ENCODE measurements at places on chromosomes 13 and 19. TPM values are rescaled to one million over a fixed set of nuclear protein-coding genes. Genes with fewer than 3 reads are reported as not detected.

LHB gene
- not detected for total RNA-seq

HMG20B gene
- total RNA-seq, result 120 TPM

ABHD17A gene
- total RNA-seq, result 143 TPM

ZNF540 gene
- 18.3 TPM for total RNA-seq

PTPRS gene
- 272 TPM for total RNA-seq

FAM83E gene
- total RNA-seq, result not detected

GNG8 gene
- total RNA-seq, result not detected

SH3GL1 gene
- 56.9 TPM for total RNA-seq

NLRP5 gene
- total RNA-seq, result not detected

DNA sequence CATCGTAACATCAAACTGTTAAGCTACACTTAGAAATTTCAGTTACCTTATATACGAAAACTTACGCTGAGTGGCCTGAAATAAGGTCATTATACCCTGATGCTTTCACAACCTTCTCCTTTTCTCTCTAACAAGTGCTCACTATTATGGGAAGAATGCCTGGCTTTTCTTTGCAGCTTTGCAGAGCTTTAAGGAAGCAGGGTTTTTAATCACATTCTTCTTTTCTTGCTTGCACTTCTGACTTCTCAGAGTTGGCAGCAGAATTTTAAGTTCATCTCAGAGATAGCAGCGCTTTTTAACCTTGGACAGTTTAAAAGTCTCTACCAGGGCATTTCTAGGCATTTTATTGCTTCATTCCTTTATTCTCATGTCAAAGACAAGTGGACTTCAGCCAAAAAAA, 285.1 kb downstream of the SPRY2 start:
- no peak for DNase-seq
- no peaks in the 10 kb centered on the region for H3K4me1 ChIP-seq
- H3K36me3 ChIP-seq, result no peaks in the 10 kb centered on the region
- H3K27me3 ChIP-seq, result no peaks in the 10 kb centered on the region
- no peak overlapping the region for H3K4me3 ChIP-seq
- no peak overlapping the region for H3K27ac ChIP-seq

DNA sequence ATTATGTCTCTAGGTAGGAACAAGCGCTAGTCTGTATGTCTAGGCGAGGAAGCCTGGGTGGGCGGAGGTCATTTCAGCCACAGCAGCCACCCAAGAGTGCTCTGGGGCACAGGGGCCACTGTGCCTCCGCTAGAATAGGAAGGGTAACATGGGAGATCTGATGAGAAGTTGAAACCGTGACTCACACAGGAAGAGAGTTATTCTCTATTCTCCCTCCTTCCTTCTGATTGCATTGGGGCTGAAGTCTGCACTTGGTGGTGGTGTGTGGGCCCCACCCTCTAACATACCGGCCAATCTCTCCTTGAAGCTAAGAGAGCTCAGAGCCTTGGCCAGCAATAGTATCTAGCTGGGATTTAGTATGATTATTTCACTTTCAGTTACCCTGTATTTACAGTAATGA, 20.3 kb upstream of the GGACT start:
- H3K4me3 ChIP-seq, result no peak overlapping the region
- no peak for DNase-seq
- H3K27ac ChIP-seq, result no peak overlapping the region
- H3K27me3 ChIP-seq, result no peaks in the 10 kb centered on the region

GRCh38 chr19:21308773-21309172, 20.4 kb downstream of the ZNF708 start:
- no peak overlapping the region for H3K4me3 ChIP-seq
- H3K36me3 ChIP-seq, result peaks cover 6% of the 10 kb centered on the region
- no peak for DNase-seq
- no peaks in the 10 kb centered on the region for H3K4me1 ChIP-seq

DNA sequence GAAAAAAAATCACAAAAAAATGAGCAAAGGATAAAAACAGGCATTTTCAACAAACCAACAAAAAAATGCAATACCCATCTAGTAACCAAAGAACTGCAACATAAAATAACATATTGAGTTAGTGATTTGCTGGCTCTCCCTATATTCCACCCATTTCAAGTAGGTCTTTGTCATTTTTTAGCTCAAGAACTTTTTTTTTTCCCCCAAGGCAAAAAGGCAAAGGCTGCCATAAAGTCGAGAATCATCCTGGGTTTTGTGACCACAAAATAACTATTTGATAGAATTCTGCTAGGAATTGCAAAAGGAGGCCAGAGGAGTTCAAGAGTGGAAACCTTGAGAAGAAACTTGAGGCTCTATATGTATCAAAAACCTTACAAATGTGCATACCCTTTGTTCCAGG, 5.5 kb downstream of the SAFB2 start:
- H3K36me3 ChIP-seq, result peaks cover 40% of the 10 kb centered on the region
- H3K27ac ChIP-seq, result no peak overlapping the region
- no peak overlapping the region for H3K4me3 ChIP-seq
- no peak for DNase-seq
- peaks cover 23% of the 10 kb centered on the region for H3K4me1 ChIP-seq

- H3K27me3 ChIP-seq, result no peaks in the 10 kb centered on the region
- no peaks in the 10 kb centered on the region for H3K36me3 ChIP-seq
- peaks cover 4% of the 10 kb centered on the region for H3K4me1 ChIP-seq
- H3K4me3 ChIP-seq, result peak overlapping the region; percentile 6
- no peak overlapping the region for H3K27ac ChIP-seq
These were observed 1068.1 kb upstream of the PCDH20 start for GRCh38 chr13:62483774-62484173.

GRCh38 chr19:44808463-44809371, at the start of gene BCAM:
Gene BCAM, plus strand, starts transcription at chr19:44809103. Its CDS starts 22 bp downstream, at chr19:44809125.
- peaks cover 13% of the 10 kb centered on the region for H3K4me1 ChIP-seq
- peaks cover 9% of the 10 kb centered on the region for H3K36me3 ChIP-seq
- peak within 1 kb of the TSS; percentile 68 for H3K27ac ChIP-seq
- peak within 1 kb of the TSS; percentile 92 for H3K4me3 ChIP-seq
- H3K27me3 ChIP-seq, result no peaks in the 10 kb centered on the region

DNA sequence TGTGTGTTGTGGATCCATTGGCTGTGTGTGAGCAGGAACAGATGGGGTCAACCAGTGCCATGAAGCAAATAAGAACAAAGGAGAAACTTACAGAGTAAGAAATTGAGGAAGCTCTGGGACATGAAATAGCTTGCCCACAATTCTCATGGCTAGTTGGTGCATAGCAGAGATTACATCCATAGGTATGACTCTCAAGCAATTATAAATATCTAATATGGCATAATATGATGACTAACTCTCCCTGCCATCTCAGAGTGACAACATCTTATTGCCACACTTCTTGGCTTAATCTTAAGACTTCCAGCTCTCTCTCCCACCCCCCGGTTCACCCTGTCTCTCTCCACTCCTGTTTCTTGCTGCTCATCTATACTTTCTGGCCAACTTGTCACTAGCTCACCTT, 53.3 kb downstream of the OXGR1 start:
- H3K4me1 ChIP-seq, result no peaks in the 10 kb centered on the region
- H3K27ac ChIP-seq, result no peak overlapping the region
- no peaks in the 10 kb centered on the region for H3K27me3 ChIP-seq
- no peak for DNase-seq
- no peaks in the 10 kb centered on the region for H3K36me3 ChIP-seq
- H3K4me3 ChIP-seq, result no peak overlapping the region

DNA sequence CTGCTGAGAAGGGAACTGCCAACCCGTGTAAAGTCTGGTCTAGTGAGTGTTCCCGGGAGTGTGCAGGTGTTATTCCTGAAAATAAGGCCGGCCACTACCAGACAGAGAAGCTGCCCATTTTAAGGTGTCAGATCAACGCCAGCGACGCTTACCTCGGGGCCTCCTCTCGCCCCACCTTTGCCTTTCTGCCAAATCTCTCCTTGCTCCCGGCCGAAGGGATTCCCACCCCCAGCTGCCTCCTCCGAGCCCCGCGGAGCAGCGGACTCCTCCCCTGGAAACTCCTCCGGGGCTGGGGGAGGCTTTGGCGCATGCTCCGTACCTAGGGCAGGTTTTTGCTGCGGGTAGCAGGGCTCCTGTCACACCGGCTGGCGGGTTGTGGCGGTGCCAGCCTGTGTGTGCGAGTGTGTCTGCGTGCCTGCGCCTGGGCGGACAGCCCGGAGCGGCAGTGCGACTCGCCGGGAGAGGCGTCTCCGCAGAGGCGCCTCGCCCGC, at the start of gene HS6ST3:
TSS of gene HS6ST3 (plus strand) at position 359 of the 491 bp plus-strand sequence.
- DNase-seq, result no peak
- no peaks in the 10 kb centered on the region for H3K36me3 ChIP-seq
- no peaks in the 10 kb centered on the region for H3K27me3 ChIP-seq
- no peak within 1 kb of the TSS for H3K27ac ChIP-seq
- H3K4me1 ChIP-seq, result peaks cover 3% of the 10 kb centered on the region

GRCh38 chr19:38374332-38375097, at the start of gene PSMD8:
Gene PSMD8, plus strand, starts transcription at chr19:38374571. Its CDS starts 31 bp downstream, at chr19:38374602.
- peak within 1 kb of the TSS; percentile 88 for H3K4me3 ChIP-seq
- H3K27ac ChIP-seq, result peak within 1 kb of the TSS; percentile 80
- peaks cover 6% of the 10 kb centered on the region for H3K36me3 ChIP-seq
- H3K27me3 ChIP-seq, result no peaks in the 10 kb centered on the region

GRCh38 chr19:22606212-22606553, 27.9 kb upstream of the ZNF492 start:
- H3K36me3 ChIP-seq, result no peaks in the 10 kb centered on the region
- no peak overlapping the region for H3K4me3 ChIP-seq
- no peaks in the 10 kb centered on the region for H3K4me1 ChIP-seq
- DNase-seq, result no peak

GRCh38 chr19:17933414-17934129, 757 bp downstream of the CCDC124 start:
- peaks cover 6% of the 10 kb centered on the region for H3K36me3 ChIP-seq
- H3K27ac ChIP-seq, result no peak overlapping the region
- H3K27me3 ChIP-seq, result no peaks in the 10 kb centered on the region
- H3K4me3 ChIP-seq, result peak overlapping the region; percentile 78
- H3K4me1 ChIP-seq, result peaks cover 9% of the 10 kb centered on the region

DNA sequence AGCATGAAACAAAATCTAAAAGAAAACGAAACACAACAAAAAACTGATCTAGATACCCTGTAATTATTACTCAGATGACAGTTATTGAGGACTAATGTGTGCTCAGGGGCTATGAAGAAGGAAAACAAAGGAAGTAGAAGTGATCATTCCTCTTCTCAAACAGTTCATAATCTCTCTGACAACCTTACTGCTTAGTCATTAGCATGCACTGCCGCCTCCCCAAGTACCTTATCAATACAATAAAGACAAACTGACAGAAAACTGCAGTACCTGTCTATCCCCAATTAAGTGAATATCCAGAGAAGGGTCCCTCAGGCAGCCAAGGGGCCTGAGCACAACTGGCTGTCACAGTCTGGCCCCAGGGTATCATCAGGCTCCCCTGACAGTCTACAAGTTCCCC, 22.0 kb upstream of the POU4F1 start:
- peaks cover 7% of the 10 kb centered on the region for H3K36me3 ChIP-seq
- no peaks in the 10 kb centered on the region for H3K4me1 ChIP-seq
- H3K4me3 ChIP-seq, result no peak overlapping the region
- no peaks in the 10 kb centered on the region for H3K27me3 ChIP-seq
- no peak overlapping the region for H3K27ac ChIP-seq
- no peak for DNase-seq

GRCh38 chr13:77031656-77032243, 4.8 kb upstream of the FBXL3 start:
- H3K36me3 ChIP-seq, result no peaks in the 10 kb centered on the region
- no peak overlapping the region for H3K27ac ChIP-seq
- no peak for DNase-seq
- H3K4me3 ChIP-seq, result no peak overlapping the region

DNA sequence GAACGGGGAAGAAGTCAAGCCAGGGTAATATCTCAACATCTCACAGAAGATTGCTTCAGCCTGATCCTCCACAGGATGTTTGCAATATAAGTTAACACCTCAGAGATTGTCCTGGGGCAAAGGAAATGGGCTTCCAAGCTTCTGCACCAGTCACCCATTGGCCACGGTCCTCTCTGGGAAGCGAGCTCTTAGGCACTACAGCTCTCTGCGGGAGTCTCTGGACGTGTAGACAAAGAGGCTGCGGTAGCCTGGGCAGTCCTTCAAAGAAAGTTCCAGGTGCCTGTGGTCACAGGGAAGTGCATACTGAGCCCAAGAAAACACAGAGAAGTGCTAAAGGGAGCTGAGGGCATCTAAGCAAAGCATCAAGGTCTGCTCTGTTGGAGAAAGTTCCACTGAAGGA, 805.7 kb downstream of the DIAPH3 start:
- no peak overlapping the region for H3K27ac ChIP-seq
- no peaks in the 10 kb centered on the region for H3K36me3 ChIP-seq
- no peaks in the 10 kb centered on the region for H3K4me1 ChIP-seq
- H3K27me3 ChIP-seq, result no peaks in the 10 kb centered on the region

DNA sequence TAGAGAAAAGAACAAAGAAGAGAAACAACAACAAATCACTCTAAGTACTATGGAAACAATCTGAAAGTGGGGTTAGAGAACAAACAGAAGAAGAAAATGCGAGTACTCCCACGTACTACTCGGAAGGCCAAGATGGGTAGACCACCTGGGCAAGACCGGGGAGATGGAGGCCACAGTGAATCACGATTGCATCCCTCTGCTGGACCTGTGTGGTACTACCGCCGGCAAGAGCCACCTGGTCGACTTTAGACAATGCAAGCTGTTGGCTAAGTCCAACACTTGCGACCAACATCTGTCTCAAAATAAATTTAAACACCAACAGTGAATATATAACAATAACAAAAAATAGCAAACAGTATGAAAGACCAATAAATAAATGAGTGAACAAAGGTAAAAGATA, 45.5 kb upstream of the ZNF91 start:
- no peaks in the 10 kb centered on the region for H3K36me3 ChIP-seq
- H3K4me3 ChIP-seq, result no peak overlapping the region
- H3K27ac ChIP-seq, result no peak overlapping the region
- H3K4me1 ChIP-seq, result no peaks in the 10 kb centered on the region

GRCh38 chr13:113196970-113197737, 11.3 kb downstream of the PCID2 start:
- no peaks in the 10 kb centered on the region for H3K27me3 ChIP-seq
- H3K36me3 ChIP-seq, result peaks cover 34% of the 10 kb centered on the region
- H3K4me3 ChIP-seq, result no peak overlapping the region
- no peak overlapping the region for H3K27ac ChIP-seq

DNA sequence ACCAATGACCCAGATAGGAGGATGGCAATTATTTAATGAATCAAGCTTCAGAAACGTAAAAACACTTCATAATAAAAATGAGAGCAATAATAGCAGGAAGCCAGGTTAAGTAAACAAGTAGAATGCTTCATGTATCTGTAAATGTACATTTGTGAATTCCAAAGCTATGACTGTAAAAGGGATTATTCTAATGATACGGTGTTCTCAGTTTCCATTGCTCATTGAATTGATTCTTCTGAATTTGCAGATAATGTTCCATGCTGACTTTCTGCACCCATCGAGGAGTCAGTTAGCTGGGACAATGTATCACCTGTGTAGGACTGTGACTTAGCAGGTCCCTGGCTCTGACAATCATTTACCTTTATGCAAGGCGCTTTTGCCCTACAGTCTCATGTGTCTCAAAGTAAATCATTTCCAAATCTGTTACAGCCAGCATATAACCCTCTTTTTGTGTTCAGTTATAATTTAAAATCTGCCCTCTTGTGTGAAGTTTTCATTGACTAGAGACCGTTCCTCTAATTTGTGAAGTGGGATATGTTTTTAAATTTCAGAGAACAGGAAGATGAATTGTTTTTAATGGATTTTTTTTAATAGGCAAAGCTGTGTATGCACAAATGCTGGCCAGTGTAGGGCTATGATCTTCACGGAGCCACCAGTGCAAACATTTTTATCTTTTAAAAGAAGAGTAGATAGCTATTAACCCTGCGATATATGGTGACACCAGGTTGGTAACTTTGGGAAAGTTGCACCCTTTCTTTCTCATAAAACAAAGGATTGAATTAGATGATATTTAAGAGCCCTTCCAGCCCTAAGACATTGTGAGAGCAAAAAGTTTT, 267.1 kb downstream of the KLF5 start:
- no peak overlapping the region for H3K4me3 ChIP-seq
- no peak overlapping the region for H3K27ac ChIP-seq
- no peaks in the 10 kb centered on the region for H3K36me3 ChIP-seq
- H3K4me1 ChIP-seq, result no peaks in the 10 kb centered on the region
- no peak for DNase-seq
- no peaks in the 10 kb centered on the region for H3K27me3 ChIP-seq
